ENCODE measurements at places on chromosomes 3 and 15. TPM values are rescaled to one million over a fixed set of nuclear protein-coding genes. Genes with fewer than 3 reads are reported as not detected.

FHIT gene
- 8.5 TPM for total RNA-seq

APPL1 gene
- 40.9 TPM for total RNA-seq

MGLL gene
- total RNA-seq = 301 TPM

KIF15 gene
- total RNA-seq = 0.42 TPM

TIPIN gene
- total RNA-seq = 5.3 TPM

CTSH gene
- 67.9 TPM for total RNA-seq

GRCh38 chr3:108125550-108126071 lies 34.8 kb upstream of the CD47 start:
- no peak for DNase-seq

GRCh38 chr3:28243424-28244106 lies 2.1 kb downstream of the CMC1 start:
- no peak for DNase-seq

DNA sequence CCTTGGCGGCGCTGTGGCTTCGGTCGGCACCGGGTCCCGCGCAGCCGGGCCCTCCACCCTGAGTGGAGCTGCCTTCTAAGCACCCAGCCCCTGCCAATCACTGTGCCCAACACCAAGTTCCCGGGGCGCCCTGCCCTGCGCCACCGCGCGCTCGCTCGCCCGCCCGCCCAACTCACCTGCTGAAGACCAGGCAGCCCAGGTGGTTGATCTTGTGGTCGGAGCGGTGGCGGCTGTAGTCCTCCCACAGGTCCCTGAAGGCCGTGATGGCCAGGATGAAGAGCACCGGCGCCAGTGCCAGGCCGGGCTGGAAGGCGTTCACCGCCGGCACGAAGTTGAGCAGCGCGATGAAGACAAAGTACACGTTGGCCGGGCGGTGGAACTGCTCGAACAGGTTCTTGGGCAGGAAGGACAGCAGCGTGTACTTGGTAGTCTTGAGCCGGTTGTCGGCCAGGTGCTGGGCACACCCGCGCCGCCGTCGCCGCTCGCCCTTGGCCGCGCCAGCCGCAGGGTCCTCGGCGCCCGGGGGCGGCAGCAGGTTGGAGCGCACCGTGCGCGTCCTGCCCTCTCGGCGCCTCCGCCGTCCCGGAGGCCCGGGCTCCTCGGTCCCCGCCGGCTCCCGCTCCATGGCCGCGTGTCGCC lies 536 bp downstream of the ATP10A start:
- DNase-seq = no peak

- DNase-seq = no peak
These were observed 193.2 kb downstream of the LRRN1 start for GRCh38 chr3:3992312-3992874.

DNA sequence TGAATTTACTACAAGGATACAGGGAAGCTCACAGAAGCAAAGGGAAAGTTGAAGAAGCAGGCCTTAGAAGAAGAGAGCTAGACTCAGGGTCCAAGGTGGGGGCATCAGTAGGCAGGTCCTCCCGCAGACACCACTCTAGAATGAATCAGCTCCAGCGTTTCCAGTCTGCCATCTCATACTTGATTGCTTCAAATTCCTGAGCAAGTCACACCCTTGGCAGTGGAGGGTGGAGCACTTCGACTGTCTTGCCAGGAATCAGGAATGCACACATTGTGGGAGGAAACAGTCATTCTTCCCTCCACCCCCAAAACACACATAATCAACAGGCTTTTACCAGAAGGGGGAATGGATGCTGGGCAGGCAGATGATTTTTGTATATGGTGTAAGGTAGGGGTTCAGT lies 78.5 kb downstream of the CHCHD6 start:
- DNase-seq = no peak

GRCh38 chr15:58999694-59000093 lies 12.2 kb downstream of the RNF111 start:
- DNase-seq = no peak

DNA sequence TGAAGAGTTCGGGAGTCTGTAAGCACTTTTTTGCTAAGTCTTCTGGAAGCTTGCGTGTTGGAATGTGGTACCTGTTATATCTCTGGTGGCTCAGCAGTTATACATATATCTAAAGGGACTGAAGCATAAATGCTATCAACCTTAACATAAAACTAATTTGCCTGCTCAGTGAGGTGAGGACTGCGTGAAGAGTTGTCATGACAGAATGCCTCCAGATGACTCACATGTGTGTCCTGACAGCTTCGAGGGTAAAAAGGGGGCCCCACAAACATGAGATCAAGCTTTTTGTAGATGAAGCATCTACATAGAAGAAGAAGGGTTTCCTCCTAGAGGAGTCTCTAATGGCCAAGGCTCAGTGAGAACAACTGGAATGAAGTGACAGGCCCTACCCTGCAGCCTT lies 88.8 kb upstream of the C3orf80 start:
- no peak for DNase-seq

GRCh38 chr15:31267161-31268107 lies 59.2 kb upstream of the KLF13 start:
- peak; percentile 47 for DNase-seq

- no peak for DNase-seq
These were observed 301.6 kb downstream of the ZPLD1 start for GRCh38 chr3:102736288-102736974.

DNA sequence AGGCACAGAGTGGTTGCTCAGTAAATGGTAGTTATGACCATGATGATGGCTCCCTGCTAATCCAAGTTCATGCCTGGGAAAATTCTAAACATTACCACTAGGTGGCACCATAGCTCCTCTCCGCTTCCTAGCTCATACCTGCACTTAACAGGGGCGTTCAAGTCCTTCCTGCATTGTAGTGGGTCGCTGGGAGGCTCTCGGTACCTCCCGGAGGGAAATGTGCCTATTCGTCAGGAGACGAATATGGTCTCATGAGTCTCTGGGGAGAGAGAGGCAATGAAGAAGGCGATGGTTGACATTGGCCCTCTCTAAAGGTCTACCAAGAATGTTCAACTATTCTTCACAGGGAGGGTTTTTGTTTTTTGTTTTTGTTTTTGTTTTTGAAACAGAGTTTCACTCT lies 10.9 kb downstream of the MESP1 start:
- peak; percentile 22 for DNase-seq

- DNase-seq = no peak
These were observed 48.7 kb upstream of the LCTL start for GRCh38 chr15:66614456-66614855.

DNA sequence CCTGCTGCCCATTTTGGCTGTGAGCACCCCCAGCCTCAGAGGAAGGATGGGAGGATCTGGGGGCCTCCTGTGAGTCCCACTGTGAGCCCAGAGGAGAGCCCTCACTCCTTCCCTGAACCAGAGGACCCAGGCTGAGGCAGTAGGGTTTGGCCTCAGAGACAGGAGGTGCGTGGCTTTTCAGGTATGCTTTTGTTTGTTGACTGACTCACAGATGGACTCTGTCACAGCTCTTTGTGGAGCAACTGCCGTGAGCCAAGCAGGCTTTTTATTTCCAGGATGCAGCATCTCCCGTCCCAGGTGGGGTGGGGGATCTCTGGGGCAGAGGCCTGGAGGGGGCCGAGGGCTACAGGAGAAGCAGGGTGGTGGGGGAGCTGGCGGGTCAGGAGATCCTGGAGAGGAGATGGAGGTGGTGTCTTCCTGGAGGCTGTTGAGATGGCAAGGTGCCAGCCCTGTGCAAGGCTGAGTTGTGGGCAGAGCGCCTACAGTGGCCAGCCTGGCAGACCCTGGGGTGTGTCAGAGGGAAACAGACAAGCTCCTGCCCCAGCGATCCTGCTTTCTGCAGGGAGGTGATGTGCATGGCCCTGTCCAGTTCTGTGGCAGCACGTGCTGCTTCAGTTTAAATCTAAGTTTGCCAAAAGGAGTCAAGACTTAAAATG lies 24.0 kb downstream of the PLXNA1 start:
- no peak for DNase-seq

GRCh38 chr3:40782111-40782721 lies 257.5 kb downstream of the ZNF621 start:
- no peak for DNase-seq

DNA sequence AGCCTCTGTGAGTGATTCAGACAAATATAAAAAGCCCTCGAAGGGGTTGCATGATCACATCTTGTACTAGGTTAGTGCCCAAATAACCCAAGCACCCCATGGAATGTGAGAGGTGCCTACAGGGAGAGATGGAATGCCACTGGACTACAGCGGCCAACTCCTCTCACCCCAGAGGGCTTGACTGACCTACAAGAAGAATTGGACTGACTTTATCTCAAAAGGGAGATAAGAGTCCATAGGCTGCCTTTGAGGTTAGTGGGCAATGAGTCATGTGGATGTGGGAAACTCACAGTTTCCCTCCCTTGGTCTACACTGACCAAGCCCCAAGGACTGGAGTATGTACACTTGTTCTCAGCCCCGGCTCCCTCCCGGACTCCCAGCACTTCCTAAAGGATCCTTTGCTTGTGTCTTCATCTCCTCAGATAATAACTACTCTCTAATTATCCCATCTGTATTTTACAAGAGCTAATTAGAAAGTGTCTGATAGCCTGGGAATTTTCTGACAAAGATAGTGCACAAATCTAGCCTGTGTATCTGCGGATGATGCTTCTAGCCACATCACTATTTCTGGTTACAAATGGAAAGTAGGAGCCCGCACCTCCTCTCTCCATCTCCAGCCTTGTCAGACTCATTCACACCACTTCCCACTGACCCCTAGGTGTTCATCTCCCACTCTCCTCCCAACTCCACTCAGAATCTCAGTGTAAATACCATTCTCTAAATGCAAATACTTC lies 547.8 kb upstream of the TBL1XR1 start:
- DNase-seq = no peak

DNA sequence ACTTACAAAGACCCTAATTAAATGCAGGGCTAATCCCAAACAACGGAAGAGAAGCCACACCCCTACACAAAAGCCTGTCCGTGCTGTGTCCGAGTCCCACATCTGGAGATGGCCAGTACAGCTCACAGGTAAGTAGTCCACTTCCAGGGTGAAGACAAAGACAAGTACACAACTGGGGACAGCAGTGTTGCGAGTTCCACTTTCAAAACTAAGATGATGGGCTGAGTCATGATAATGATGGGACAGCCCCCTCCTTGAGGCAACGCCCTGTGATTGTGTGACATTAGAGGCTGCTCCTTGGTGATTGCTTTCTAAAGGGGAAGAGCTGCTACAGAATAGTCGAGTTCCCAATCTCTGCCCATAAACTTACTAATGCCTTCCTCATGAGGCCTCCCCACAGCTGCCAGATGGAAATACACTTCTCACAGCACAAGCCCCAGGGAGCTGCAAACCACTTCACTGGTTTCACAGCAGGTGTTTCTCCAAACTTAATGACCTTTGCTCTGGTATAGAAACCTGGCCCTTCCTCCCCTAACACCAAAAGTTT lies 27.6 kb downstream of the RFT1 start:
- DNase-seq = no peak

- no peak for DNase-seq
These were observed 810 bp upstream of the MEF2A start for GRCh38 chr15:99565049-99565298.

GRCh38 chr3:40620151-40620550 lies 95.4 kb downstream of the ZNF621 start:
- DNase-seq = no peak

DNA sequence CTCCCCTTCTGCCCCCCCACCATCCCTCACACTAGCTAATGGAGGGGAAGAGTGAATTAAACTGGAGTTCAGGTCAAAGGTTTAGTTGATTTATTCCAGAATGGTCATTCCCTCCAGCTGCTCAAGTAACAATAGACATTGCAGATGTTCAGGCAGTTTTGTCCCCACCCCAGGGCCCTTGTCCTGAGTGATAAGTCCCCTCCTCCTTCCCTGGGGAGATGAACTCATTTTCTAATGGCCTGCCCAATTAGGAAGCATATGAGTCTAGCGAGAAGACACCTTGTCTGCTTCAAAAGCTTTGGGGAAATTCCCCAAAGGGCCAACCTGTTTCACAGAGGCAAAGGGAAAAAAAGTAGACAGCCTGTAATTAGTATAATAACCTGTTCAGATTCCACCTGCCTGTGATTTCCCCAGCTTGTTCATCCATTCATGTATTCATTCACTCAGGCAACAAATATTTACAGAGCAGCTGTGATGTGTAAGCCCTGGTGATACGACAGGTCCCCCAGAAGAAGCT lies 165.3 kb downstream of the SHQ1 start:
- DNase-seq = no peak

GRCh38 chr3:55200906-55201305 lies 273.0 kb upstream of the LRTM1 start:
- DNase-seq = no peak

- DNase-seq = no peak
These were observed 153.3 kb downstream of the BCHE start for GRCh38 chr3:165683947-165684346.

DNA sequence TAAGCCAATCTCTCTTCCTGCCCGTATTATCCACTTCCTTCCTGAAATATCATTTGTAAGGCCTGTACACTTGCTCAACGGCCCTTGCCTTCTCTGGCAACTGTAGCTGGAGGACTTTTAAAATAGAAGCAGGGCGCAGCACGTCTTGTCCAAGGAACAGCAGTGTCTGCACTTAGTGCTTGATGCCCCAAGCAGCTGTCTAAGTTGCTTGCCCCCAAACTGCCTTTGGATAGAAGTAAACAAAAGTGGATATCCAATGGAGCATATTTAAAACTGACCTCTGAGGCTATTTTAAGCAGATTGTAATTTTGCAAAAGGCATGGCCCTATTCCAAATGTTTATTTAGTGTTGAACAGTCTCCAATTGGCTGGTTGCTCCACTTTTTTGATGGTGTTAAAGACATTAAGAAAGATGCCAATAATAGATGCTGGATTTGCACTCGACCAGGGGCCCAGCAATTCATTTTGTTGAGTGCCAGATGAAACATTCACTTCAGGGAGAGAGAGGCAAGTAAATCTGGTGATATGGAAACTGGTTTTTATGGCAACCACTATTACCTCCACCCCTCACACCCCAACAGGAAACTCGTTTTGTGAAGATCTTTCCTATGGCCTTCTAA lies 526.8 kb upstream of the TBL1XR1 start:
- no peak for DNase-seq

DNA sequence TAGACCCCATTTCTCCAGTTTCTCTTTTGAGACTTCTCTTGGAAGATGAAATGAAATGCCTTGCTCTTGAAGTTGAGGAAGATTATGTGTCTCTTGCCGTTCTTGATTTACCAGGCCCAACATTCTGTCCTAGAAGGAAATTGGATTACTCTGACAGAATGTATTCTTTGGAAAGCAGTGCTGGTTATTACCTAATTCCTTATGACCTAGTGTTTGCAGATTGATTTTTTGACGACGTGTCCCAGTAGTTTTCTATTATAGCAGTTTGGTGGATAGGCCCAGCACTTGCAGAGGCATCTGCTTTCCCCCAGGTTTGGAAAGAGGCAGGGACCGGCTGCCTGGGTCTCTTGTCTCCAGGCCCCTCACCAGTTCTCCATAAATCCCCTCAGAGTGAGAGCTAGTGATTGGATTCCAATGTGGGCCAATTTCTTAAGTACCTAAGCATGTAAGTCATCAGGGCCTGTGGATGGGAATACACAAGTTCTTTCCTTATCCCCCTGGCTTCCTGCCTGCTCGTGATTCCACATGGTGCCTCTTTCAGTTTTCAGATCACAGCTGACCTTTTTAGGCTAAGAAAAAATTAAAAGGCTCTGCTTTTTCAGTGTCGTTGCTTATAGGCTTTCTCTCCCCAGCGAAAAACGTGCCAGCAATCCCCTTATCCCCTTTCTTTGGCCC lies 50.2 kb downstream of the EPHB3 start:
- DNase-seq = no peak

Measured in mesenteric fat pad (tissue), 1 donor.